ENCODE measurements at places on chromosomes 12 and 14.

GRCh38 chr14:29630566-29631160 lies 297.0 kb downstream of the PRKD1 start:
- DNase-seq, result no peak

DNA sequence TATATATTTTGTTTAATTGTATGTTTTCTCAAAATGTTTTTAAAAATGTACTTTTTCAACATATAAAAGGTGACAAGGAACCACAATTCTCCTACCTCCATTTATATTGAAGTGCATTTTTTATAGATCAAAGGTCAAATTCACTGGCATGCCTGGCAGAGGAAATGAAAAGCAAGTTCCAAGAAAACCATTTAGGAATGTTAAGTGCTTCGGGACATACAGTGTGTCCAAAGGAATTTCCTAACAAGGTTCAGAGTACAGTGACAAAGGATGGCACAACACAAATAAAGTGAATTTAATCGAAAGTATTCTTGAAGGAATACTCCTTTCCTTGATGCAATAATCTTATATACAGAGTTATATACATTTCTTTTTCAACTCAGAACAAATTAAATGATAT lies 242.3 kb downstream of the CCER1 start:
- no peak for DNase-seq

DNA sequence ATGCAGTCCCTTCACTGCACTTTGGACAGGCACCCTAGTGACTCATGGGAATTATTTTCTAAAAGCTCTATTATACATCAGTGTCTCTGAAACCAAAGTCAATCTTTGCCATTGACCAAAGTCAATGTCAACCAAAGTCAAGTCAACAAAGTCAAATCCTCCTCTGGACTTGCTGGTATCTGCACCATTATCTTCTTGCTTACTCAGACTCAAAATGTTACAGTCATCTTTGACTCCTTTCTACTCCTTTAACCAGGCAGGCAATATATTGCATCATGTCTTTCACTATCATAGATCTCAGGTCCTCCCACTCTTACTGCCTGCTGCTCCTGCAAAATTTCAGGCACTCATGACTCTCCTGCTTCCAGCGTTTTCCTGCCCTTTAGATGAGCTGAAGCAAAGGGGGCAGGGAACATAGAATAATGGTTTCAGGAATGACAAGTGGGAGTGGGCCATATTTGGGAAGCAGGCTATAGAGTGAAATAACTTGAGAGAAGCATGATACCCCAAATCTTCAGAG lies 39.2 kb downstream of the IGF1 start:
- no peak for DNase-seq

GRCh38 chr12:101671833-101672232 lies 25.6 kb upstream of the CHPT1 start:
- no peak for DNase-seq

- DNase-seq, result no peak
Measured at GRCh38 chr12:20364501-20364900, 3.8 kb upstream of the PDE3A start.

- peak; percentile 95 for DNase-seq
Measured at GRCh38 chr14:69559581-69560011, 15.1 kb downstream of the CCDC177 start.

GRCh38 chr14:69288956-69289705 lies 29.2 kb downstream of the GALNT16 start:
- no peak for DNase-seq

DNA sequence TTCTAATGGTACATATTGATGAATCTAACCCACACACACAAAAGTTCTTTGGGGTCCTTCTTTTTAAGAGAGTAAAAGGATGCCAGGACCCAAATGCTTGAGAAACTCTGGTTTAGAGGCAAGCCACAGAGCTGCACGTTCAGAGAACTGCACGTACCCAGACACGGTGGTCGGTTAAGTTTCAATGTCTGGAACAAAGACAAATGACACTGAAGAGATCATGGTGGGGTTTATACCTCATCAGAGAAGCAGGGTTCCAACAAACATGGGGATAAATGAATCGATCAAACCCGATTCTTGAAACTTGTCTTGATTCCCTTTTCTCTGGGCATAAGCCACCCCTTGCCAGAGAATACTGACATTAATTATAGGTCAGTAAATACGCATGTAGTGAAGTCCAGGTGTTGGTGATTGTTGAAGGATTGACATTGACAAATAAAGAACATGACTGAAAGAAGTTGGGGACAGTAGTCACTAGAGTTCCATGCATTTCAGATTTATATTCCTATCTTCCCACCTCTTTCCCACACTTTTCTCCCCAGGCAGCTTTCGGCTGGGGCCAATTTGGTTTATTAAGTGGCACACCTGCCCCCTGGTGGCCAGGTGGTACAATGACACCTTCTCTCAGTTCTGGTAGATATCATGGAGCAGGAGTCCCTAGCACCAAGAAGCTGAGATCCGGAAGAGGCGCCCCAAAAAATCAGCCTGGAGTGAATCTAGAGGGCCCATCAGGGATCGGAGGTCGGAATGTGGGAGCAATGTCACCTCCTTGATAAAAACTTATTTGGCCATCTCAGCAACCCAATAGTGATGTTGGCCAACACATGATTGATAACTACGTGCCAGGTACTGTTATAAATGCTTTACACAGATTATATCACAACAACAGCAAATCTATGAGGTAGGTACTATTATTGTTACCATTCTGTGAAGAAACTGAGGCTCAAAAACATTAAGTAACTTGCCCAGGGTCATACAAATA lies 17.8 kb upstream of the HDAC7 start:
- peak; percentile 60 for DNase-seq

DNA sequence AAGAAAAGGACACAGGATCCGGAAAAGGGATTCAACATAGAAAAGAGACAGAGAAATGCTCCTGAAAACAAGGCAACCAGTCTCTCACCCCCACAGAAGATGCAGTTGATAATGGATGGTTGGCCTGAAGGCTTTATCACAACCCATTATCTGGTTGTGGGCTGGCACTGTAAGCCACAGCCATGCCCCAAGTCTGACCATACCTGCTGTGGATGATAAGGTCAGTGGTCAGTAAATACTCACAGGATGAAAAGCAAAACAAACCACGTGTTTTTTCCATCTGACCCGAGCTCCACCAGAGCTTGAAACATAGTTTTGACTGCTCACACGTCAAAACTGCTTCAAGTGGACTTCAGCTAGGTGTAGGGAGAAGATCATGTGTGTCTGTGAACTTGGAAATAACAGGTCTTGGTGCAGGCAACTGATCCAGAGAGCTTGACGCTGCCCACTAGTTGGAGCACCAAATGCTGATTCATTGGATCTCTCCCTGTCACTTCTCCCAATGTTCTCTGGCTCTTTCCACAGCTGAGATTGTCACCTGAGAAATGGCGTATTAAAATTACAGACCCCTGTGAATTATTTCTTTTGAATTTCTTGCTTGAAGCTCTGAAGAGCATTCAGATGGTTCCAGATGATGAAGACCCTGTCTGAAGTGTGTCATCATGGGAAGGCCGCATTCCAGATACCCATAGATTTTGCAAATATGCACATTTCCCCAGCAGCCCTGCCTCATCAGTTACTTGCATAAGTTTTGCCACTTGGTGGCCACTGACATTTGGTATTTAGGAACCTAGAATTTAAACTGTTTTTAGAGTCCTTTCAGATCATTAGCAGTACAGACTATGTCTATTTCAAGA lies 8.5 kb downstream of the TMEM233 start:
- no peak for DNase-seq

DNA sequence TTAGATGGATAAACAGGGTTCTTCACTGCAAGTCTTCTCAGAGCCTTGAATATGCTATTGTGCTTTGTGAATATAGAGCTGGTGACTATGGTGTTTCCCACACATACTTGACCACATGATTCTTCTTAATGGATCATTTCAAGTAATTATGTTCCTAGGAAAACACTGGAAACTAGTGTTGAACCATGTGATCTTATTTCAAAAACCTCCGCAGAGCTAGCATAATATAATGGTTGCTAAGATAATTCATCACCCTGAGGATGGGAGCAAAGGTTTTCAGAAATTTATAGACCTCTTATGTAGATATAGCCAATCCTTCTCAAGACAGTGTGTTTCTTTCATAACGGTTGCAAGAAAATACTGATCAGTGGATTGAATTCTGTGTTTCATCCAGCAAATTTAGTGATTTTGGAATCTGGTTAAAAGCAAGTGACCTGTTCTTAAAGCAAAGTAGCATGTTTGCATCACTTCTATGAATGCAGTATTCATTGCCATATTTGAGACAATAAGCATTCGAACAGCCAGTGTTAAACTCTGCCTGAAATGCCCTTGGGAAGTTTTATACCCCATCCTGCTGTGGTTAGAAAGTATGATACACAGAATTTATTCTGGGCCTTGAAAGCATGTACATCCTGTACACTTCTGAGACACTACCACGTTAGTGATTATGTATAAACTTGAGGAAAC lies 341.0 kb upstream of the E2F7 start:
- no peak for DNase-seq

DNA sequence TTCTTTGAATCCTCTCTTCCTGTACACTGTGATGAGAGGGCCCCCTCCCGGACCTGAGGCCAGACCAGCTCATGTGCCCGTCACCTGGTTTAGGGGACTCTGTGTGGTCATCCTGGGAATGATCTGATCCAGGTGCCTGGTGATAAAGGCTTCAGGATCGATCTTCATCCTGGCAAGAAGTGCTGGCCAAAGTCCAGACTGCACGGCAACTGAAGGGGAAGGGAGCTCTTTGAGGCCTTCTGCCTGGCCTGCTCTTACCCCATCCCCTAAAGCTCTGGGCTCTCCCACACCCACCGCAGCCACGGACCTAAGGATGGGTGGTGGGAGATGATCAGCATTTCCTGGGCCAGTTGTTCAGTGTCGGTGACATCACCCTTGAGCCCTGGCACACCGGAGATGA lies 31.8 kb downstream of the GCN1 start:
- DNase-seq, result no peak

DNA sequence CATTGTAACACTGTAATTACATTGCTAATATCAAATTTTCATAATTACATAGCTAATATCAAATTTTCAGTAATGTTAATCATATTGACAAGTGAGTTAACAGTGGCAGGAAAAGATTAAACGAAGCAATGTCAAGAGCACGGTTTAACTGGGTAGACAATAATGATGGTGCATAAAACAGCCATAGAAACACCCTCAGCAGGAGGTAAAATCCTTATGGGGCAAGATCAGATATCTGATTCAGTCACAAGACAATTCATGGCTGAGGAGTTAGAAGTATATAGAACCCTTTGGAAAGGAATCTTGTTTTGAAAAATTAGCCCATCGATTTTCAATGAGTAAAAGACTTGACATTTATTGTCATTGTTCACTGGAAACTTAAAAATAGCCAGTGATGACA lies 190.6 kb downstream of the SLC2A13 start:
- DNase-seq, result no peak

GRCh38 chr14:44403193-44403592 lies 103.9 kb downstream of the FSCB start:
- no peak for DNase-seq

GRCh38 chr12:80217011-80217535 lies 117.7 kb downstream of the OTOGL start:
- peak; percentile 76 for DNase-seq

- no peak for DNase-seq
Measured at GRCh38 chr14:24093207-24093900, 757 bp upstream of the PCK2 start.

DNA sequence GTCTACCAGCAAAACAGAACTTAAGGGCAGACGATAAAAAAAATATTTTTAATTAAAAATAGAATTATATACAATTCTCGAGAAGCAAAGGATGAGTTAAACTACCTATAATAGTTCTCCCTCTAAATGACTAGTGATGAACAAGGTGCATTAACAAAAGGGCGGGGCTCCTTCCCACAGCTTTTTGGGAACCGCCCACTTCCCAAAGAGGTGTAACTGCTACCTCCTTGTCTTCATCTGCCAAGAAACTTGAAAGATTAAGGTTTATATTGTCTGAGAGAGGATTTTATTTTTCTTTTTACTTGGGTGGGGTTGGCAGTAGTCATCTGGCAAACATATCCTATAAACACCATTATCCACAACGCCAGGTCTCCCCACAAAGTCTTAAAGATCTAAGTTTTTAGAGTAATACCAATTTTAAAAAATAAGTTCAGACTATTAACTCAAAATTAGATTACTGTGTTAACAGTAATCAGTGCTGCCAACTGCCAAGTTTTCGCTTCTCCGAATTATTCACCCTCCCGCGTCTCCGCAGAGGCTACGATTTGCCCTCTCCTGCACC lies 938 bp downstream of the RALGAPA1 start:
- DNase-seq, result peak; percentile 69

DNA sequence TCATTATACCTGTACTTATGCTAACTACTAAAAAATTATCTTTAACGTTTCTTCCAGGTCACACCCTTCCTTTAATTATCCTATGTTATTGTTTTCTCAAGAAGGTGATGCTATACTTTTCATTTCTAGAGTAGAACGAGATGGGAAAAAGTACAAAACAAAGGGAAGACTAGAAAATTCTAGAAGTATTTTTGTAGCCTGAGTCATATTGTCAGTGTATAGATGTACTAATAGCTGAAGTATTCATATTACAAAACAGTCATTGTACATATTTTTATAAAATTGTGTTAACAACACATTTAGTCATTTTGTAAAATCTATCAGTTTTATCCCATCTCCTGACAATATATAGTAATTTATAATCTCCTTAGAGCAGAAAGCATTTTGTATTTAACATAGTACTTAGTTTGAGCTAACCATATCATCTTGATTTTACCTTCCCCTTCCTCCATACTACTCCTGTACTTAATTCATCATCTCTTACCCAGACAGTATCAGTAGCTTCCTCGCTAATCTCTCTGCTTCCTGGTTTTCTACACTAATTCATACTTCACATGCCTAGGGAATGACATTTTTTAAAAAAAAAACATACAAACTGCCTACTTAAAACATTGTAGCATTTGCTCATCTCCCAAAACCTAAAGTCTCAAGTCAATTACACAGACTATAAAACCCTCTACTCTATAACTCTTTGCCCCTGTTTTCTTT lies 920.9 kb downstream of the RPS29 start:
- no peak for DNase-seq

- DNase-seq, result no peak
Measured at GRCh38 chr14:50070840-50071548, 45.4 kb downstream of the VCPKMT start.

DNA sequence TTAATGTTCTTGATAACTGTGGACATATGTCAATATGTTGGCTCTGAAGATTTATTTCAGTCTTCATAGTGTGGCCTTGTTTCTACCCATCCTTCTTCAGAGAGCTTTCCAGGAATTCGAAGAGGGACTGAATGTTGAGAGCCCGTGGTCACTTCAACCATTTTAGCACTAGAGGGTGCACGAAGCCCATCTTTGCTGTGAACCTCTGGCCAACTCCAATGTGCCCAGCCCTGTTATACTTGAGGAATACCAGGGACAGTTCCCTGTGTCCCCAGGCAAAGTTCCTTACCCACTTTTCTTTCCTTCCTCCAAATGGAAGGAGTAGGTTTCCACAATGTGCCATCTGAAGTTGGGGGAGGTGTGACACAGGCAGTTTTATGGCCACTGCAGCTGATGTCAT lies 603.5 kb downstream of the RPL10L start:
- DNase-seq, result peak; percentile 66

- no peak for DNase-seq
Measured at GRCh38 chr12:3012786-3013185, 53.6 kb downstream of the TEAD4 start.

Data from NCI-H524 (cell line).